ENCODE measurements at places on chromosomes 12 and 14.

- peak; percentile 70 for DNase-seq
These were observed at the start of gene B3GNT4 for GRCh38 chr12:122203301-122204166. Gene B3GNT4, plus strand, starts transcription at chr12:122203709. Its CDS starts 910 bp downstream, at chr12:122204619.

- DNase-seq: no peak
These were observed 146.6 kb upstream of the PLEKHG7 start for GRCh38 chr12:92556141-92556540.

- DNase-seq: no peak
These were observed 133.2 kb downstream of the ANO4 start for GRCh38 chr12:100927826-100928225.

DNA sequence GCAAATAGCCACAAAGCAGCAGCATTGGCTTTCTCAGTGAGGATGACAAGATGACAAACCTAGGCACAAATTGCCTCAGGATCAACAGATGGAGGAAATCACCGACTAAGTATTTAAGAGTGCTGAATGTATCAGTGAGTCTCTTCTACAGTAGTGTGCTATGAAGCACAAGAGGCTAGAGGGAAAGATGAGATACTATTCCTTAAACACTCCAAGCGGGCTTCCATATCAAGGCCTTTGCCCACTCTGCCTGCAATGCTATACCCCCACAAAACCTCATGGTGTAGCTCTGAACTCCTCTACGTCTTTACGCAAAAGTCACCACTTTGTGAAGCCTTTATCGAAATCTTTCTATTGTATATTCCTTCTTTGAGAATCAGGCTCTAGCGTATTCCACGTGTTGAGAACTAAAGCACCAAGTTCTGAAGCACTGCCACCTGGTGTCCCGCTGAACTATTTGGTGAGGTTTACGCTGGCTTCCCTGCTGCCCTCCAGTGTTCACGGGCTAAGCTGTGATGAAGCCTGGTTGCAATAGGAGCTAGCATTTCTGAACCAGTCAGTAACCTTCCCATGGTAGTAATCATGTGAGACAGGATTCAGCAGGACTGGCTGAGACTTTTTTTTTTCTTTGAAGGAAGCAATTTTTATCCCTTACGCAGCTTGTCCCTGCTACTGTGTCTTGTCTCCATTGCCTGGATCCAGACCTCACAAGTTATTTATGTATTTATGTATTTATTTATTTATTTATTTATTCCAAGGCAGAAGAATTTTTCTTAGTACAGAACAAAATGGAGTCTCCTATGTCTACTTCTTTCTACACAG is 426.5 kb upstream of the OR4E1 start:
- peak; percentile 13 for DNase-seq

DNA sequence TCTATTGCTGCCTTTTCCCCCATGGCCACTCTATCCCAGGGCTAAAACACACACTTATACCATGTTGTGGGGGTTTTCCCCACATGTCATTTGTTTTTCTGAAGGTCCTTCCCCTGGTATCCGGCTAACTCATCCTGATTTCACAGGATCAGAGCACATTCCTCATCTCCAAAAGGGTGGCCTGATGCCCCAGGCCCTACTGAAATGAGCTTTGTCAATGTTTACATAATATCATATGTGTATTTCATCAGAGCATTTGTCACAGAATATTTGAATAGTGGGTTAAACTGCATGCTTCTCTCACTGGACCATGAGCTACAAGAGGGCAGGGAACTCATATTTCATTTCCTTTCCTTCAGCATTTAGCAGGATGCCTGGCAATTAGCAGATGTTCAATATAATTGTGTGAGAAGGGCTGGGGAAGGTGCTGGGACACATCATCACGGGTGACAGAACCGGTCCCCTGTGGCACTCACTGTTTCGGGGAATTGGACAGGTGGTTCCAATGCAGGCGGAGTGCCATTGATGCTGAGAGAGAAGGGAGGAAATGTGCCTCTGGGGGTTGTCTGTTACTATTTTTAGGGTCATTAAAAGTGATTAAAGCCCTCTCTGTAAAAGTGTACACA is 26.8 kb downstream of the EMP1 start:
- DNase-seq: no peak

GRCh38 chr12:16076970-16077522 is 165.9 kb downstream of the DERA start:
- no peak for DNase-seq

DNA sequence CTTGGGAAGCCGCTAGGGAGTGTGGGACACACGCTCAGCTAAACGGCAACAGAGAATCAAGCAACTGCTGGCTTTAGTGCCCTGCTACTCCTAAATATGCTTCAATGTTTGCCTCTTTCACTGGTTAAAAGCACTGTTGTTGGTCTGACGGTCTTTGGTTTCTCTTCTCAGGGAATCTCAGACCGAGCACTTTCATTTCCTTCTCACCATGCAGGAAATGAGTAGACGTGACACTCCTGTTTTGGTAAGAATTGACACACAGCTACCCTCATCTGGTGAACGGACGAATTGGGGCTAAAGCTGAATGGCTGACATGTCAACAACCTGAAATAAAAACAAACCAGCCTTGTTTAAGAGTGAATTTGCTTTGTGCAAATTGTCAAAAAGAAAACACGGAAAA is 57.5 kb upstream of the PIWIL1 start:
- no peak for DNase-seq

DNA sequence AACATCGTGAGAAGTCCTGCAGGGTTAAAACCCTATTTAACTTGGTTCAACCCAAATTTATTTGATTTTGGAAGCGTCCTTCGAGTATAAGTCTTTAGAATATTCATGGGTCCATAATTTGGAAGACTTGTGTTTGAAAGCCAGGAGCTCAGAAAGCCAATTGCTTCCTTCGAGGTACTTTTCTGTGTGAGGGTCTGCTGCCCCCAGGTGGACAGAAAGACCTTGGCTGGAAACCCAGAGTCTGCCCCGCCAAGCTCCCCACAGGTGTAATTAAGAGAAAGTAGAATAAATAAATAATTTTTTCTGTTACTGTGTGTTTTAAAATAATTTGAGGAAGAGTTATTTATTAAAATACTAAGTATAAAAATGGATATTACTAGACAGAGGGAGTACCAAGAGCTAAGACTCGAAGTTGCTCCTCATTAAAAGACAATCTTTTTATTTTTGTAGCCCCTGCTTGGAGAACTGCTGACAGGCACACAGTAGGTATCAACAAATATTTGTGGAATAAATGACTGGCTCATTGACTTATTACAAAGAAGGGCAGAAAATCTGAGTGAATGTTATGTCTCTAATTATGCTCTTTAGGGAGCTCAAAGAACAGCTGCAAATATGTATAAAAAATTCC is 105.8 kb downstream of the PAH start:
- DNase-seq: peak; percentile 66

DNA sequence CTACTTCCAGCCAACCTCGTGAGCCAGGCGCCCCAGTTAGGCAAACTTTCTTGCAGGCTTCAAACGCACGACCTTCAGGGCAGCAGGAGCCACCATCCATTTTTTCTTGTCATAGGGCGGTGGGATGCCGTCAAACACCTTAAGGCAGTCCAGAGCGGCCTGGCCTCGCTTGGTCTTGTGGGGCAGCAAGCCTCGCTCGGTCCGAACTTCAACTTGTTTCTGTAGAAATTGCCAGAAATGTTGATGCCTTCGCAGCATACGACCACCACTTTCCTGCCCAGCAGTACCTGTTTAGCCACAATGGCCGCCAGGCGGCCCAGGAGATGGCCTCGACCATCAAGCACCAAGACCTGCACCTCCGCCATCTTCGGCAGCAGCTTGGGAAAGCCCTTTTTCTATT is 474.7 kb downstream of the MDGA2 start:
- no peak for DNase-seq

GRCh38 chr12:57085999-57086492 is 2.9 kb upstream of the NAB2 start:
- DNase-seq: no peak

DNA sequence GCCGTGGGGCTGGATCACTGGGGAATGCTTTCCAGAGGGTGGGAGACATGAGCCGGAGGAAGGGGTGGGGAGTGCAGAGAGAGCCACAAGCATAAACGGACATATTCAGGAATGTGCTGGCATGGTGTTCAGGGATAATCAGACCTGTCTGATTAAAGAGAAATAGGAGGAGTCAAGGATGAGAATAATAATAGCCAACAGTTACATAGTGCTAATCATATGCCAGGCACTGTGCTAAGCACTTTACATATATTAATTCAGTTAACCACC is 43.7 kb downstream of the LTBP2 start:
- DNase-seq: no peak

DNA sequence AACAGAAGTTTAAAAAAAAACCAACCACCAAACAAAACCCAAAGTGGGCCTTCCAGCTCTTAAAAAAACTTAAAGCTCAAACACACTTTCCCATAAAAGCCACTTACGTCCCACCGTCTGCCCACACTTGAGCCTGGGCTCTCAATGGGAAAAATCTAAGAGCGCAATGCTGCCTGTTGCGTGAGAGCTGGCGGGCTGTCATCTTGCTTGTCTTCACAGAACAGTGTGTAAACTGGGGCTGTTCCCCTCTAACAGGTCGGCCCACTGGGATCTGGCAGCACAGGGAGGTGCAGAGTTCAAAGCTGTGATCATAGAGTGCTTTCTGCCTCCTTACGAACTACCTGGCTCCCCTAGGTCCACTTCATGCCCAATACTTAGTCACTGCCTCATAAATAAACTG is 80.0 kb downstream of the DICER1 start:
- no peak for DNase-seq

DNA sequence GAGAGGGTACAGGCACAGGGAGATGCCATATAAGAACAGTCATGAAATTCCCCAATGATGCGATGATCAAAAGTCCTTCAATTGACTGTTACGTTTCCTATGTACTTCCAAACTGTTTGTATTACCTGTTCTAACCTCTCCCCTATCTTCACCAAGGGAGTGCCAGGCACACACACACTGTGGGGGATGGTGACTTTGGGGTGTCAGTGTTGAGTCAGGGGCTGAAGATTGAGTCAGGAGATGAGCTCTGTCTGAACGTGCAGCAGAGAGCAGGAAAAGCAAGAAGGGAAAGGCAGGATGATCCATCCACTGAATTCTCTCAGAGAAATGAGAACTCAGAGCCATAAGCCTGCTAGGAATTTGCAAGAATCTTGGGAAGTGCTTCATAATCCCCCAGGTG is 153.4 kb downstream of the EFCAB11 start:
- no peak for DNase-seq

DNA sequence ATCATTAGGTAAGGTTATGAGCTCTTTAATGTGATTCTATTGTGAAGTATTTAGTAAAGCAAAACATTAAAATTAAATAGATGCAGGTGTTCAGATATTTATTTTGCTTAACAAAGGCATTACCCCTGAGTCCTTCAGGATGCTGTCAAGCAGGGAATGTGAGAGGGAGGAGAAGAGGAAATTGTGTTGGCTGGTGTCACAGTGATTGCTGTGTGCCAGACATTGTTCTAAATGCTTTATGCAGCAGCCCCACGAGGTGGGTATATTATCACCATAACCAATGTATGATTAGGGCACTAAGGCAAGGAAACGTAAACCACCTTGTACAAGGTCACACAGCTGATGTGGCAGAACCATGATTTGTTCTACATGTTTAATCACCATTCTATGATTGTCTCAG is 80.1 kb downstream of the STAB2 start:
- DNase-seq: peak; percentile 65

- DNase-seq: no peak
These were observed 85.1 kb upstream of the CCDC91 start for GRCh38 chr12:28104903-28105864.

- DNase-seq: no peak
These were observed 17.3 kb downstream of the GSG1 start for GRCh38 chr12:13085968-13086686.

DNA sequence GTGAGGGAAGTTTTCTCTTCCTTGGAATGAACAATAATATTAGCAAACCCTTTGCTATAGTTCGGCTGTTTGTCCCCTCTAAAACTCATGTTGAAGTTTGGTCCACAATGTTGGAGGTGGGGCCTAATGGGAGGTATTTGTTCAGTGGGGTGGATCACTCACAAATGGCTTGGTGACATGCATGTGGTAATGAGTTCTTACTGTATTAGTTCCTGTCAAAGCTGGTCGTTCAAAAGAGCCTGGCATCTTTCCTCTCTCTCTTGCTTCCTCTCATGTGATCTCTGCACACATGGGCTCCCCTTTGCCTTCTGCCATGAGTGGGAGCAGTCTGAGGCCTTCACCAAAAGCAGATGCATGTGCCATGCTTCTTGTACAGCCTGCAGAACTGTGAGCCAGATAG is 13.1 kb upstream of the PPP4R4 start:
- no peak for DNase-seq

DNA sequence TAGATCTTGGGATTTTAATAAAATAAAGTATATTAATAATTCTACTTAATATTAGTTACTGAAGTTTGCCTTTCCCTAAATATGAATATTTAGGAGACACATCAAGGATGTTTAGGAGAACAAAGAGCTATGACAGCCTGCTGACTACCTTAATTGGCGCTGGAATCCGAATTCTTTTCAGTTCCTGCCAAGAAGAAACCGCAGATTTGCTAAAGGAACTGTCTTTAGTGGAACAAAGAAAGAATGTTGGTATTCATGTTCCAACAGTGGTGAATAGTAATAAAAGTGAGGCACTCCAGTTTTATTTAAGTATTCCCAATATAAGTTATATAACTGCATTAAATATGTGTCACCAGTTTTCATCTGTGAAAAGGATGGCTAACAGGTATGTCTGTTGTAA is 54.5 kb downstream of the MIS18BP1 start:
- DNase-seq: no peak

- no peak for DNase-seq
These were observed 26.5 kb downstream of the AP5M1 start for GRCh38 chr14:57295239-57295638.

- DNase-seq: no peak
These were observed 30.5 kb upstream of the REP15 start for GRCh38 chr12:27665704-27666103.

DNA sequence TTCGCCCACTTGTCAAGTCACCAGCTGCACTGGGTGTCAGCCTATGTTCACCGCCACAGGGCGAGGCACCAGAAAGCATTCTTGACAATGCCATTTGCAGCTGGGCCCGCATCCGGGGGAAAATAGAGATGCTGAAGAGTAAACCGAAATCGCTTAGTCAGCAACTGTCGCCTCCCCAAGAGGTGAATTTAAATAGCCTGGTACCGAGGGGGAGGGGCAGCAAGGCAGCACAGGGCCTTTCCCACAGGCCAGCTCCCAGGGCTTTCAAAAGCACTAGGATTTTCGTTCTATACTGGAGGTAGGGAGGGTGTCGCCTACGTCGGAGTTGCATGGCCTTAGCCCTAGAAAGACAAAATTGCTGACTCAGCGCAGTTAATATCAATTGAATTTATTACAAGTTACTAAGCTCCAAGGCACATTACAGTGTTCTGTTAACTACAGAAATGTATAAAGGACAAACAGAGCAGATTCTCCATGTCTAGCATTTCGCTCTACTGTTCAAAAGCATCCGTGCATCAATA is 4.3 kb downstream of the IRF2BPL start:
- no peak for DNase-seq

- no peak for DNase-seq
These were observed 151.4 kb downstream of the MED13L start for GRCh38 chr12:116125956-116126566.

GRCh38 chr14:96422992-96423391 is 31.1 kb downstream of the AK7 start:
- no peak for DNase-seq

GRCh38 chr12:109952160-109952858 is 43.9 kb downstream of the GIT2 start:
- no peak for DNase-seq

GRCh38 chr12:58732894-58733293 is 187.4 kb downstream of the LRIG3 start:
- DNase-seq: no peak
